GM23338 (cell line): ENCODE measurements at places on chromosomes 2 and 18.

DNA sequence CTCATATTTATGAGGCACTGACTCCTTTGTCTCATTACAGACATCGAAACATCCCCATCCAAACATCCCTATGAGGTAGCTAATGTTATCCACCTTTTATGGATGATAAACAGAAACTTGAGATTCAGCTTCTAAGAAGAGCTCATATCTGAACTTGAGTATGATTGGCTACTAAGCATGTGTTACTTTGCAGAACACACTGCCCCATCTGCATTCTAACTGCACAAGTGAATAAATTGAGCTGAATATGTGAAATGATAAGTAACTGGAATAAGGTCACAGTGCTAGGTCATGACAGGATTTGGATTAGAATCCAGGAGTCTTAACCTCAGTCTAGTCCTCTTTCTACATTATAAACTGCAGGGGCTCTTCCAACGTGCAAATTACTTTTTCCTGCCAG is 172.7 kb downstream of the SETBP1 start:
- DNase-seq, result no peak

DNA sequence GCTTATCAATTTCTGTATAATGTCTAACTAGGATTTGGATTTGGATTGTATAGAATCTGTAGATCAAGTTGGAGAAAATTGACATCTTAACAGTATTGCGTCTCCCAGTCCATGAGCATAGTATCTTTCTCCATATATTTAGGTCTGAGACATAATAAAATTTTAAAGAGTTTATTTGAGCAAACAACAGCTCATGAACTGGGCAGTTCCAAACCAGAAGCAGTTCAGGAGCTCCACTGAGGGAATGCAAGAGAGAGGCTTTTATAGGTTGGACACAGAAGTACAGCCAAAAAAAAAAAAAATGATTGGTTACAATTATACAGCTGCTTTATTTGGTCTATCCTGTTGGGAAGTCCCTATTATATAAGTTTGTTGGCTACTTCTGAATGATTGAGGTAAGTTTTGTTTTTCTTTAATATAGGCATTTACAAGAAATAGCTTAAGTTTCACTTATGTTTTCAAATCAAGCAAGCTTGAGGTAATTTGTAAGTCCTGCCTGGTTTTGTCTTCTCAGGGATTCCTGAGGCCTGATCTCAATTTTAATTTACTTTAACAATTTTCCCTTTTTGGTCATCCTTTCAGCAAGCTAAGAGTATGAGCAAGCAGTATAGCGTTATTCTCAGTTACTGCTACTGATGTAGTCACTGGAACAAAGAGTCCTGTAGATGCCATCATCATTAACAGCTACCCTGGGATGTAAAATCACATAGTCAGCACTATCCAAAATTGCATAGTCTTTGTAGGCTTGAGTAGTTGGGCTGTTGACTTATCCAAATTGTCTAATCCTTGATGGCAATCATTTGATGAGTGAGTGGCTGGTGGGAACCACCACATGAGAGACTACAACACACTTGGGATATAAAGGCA is 27.5 kb upstream of the RUFY4 start:
- DNase-seq, result no peak

GRCh38 chr2:144431998-144432397 is 87.9 kb downstream of the ZEB2 start:
- DNase-seq, result no peak

DNA sequence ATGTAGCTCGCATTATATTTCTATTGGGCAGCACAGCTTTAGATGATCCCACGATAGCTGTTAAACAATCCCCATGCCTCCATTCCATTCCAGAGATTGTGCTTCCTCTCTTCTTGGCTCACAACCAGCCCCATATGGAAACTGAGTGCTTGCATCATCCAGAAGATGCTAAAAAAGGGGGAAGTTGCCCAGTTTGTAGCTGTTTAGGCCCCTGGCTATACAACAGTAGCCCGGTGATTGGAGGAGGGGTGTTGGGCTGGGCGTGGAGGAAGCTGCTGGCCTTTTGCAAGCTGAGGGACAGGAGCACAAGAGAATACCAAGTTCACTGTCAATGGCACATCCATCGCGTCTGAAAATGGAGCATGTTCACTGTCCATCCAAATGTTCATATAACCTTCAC is 360.2 kb downstream of the ALK start:
- DNase-seq, result no peak

- DNase-seq, result no peak
Observed at GRCh38 chr2:178275600-178275999, 81.3 kb downstream of the OSBPL6 start.

DNA sequence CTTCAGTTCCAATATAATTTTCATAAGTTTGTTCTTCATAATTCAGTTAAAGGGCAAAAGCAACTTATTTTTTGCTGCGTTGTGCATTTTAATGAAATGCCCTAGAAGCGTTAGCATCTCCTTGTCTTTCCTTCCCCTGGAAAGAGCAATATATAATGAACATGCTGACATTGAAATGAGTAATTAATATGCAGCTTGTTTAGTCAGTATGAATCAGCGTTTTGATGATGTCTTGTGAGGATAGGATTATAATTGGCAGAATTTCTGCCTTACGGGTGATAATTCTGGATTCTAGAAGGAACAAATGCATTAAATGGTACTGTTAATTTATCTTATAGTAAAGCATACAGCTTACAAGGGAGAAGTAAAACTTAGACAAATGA is 152.3 kb upstream of the MMADHC start:
- no peak for DNase-seq

- DNase-seq, result no peak
Observed at GRCh38 chr18:32349728-32350395, 120.8 kb downstream of the GAREM1 start.
